Epithelial cell of prostate (primary cell): ENCODE measurements at places on chromosomes 2 and 18.

GRCh38 chr18:35438480-35439234 is 59.1 kb downstream of the INO80C start:
- DNase-seq = no peak

DNA sequence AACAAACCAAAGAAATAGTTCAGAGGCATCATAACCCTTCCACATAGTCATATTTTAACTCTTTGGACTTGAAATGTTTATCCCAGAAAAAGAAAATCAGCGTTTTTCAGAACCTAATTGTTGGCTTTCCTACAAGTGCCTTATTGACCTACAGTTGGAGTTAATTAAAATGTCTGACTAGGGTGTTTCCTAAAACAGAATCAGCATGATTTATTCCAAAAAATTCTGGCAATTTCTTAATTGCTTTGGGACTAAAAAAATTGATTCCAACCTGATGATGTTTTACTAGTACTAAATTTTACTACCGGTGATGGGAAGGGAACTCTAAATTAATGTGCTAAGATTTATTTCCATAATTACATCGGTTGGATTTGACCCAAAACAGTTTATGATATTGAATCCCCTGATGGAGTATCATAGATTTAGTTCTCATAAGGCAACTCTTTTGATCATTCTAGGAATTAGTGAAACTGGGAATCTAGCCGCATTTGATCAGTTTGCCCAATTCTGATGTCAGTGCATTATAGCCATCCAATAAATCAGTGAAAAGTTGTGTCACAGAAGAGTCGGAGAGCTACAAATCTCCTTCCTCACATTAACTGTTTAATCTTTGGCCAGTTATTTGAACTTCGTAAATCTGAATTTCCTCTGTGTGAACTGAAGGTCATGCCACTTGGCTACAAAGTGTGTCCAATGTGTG is 134.3 kb upstream of the DSEL start:
- no peak for DNase-seq

GRCh38 chr2:187976259-187976985 is 315.3 kb upstream of the GULP1 start:
- no peak for DNase-seq

GRCh38 chr2:76194031-76194775 is 483.5 kb upstream of the GCFC2 start:
- DNase-seq = no peak

DNA sequence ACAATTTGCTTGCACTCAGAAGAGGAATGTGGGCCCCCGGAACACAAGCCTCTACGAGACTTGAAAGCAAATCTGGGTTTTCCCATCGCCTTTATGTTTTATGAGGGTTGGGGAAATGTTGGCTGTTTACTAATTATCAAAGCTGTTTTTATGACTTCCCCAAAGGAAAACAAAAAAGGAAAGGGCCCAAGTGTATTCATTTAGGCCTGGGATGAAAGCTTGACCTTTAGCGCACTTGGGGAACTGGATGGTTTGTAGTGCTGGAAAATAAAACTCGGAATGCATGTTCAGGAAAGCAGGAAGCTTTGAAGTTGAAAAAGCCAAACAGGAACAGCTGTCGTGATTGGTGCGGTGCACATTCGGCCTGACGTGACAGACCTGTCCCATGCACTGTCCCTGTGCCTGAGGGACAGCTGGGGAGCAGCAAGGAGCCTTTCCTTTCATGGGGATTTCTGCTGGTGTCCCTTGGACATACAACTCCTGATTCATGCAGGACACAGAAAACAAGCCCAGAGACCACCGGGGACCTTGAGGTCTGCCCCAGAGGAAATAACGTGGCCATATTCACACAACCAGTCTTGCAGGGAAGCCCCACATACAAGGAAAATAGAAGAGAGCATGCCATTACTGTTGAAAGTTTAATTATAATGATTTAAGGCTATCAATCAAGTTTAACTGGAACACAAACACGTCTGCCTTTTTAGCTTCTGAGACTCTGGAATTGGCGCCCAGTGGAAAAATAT is 169.7 kb upstream of the APCDD1 start:
- no peak for DNase-seq

DNA sequence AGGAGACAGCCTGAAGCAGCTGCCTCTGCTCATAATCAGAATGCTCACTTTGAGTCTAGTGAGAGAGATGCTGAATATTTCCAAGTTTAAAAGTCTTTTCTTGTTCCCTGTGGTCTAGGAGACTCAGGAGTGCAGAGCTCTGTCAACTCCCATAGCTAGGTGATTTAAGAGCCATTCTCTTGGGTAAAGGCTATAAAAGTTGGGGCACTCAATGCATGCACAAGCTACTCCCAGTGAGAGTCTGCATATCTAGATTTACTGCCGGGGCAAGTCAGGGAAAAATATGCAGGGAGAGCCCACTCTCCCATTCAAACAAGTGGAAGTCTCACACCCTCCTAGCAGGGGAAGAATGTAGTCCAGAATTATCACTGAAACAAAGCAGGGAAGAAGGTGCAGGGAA is 408.6 kb upstream of the KCNJ3 start:
- DNase-seq = no peak

GRCh38 chr2:70738159-70738558 is 29.8 kb downstream of the ADD2 start:
- no peak for DNase-seq

- DNase-seq = no peak
These were observed 4.6 kb downstream of the IL1RL1 start for GRCh38 chr2:102315921-102316320.

GRCh38 chr2:190121305-190121704 is 58.8 kb upstream of the MSTN start:
- DNase-seq = no peak

- DNase-seq = no peak
These were observed 7.3 kb upstream of the CIB4 start for GRCh38 chr2:26648516-26648915.

GRCh38 chr2:241629762-241630435 is 7.1 kb downstream of the THAP4 start:
- no peak for DNase-seq

DNA sequence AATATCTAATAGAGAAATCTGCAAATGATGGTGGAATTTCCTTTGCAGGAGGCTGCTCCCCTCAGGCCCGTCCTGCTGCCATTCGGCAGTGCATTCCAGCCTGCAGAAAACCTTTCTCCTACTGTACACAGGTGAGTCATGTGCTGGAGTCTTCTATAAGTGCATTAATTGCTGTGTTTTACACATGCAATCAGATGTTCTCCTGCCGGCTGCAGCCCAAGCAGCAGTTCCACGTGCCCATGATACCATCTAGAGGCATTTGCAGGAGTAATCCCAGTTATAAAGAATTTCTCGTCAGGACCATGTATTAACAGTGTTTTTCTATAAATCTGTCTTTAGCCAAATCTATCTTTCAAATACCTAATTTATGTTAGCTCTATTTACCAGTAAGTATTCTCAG is 304.7 kb upstream of the HNMT start:
- peak; percentile 36 for DNase-seq

GRCh38 chr2:126836761-126837679 is 61.7 kb upstream of the TEX51 start:
- no peak for DNase-seq

DNA sequence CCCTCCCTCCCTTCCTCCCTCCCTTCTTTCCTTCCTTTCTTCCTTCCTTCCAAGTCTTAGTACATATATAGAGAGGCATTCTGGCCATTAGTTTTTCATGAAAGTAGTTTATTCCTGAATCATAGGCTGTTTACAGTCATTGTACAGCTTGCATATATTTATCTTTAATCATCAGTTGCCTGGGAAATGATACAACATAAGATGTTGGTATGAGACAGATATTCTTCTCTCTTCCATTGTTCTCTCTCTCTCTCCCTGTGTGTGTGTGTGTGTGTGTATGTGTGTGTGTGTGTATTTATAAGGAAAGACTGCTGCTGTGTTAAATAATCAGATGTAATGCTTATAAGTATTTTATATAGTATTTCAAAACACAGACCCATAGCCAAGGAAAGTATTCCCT is 289.8 kb upstream of the UBE2E3 start:
- peak; percentile 64 for DNase-seq

GRCh38 chr2:54656863-54657262 is 66.6 kb upstream of the EML6 start:
- DNase-seq = no peak

DNA sequence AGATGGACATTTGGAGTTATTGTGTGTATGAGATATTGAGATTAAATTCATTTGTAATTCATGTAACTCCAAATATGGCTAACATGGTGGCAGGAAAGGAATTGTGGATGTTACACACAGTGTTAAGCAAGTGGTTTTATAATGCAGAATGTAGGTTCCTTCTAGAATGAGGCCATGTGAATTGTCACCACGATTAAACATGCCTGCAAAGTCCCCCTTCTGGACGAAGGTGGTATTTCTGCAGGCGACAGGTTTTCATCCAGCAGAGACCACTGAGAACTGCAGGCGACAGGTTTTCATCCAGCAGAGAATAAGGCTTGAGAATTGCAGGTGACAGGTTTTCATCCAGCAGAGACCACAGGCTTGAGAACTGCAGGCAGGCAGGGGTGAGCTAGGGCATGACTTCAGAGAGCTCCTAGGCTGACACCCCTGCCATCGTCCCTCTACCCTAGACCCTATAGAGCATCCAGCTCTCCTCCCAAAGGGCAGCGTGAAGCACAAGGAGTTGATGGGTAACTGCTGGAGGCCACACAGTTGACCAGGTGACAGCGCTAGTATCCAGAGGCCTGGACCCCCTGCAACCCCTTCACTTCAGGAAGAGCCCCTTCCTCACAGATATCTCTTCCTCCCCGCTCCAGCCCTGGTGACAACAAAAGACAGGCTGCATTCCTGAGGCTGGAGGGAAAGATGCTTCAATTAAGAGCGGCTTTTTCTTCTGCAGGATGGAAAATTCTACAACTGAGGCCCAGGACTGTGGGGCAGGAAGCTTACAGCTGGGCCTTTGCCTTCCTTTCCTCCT is 175.8 kb downstream of the LOXHD1 start:
- no peak for DNase-seq

- DNase-seq = no peak
These were observed 39.5 kb upstream of the FOXI3 start for GRCh38 chr2:88492002-88492401.

DNA sequence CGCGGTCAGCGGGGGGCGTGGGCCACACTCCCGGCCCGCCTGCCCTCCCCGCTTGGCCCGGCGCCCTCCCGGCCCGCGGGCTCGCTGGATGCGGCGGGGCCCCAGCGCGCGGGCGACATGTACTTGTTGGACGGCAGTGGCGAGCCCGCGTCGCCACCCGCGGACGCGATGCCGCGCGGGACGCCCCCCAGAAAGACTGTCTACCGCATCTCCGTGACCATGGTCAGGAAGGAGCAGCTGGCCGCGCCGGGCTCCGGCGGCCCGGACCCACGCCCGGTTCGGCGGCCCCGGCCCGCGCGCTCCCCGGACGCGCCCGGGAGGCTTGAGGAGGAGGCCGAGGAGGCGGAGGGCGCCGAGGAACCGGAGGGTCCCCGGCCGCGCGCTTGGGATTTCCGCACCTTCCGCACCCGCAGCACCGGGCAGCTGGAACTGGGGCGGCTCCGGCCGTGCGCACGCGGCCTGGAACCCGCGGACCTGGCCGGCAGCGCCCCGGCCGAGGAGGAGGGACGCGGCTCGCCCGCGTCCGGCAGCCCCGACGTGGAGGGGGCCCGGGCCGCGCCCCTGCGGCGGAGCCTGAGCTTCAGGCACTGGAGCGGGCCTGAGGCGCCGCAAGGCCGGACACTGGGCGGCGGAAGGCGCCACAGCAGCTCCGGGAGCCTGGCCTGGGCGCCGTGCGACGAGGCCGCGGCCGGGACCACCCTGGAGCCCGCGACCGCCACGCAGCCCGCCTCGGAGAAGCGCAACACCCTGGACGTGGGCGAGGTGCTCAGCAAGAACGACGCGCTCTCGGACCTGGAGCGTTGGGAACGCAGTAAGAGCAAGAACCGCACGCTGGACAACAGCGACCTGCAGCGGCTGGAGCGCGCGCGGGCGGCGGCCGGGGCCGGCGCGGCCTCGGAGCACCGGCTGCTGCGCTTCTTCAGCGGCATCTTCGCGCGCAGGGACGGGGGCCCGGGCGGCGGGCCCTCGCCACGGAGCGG is 176.4 kb downstream of the AGAP1 start:
- DNase-seq = peak; percentile 16

- no peak for DNase-seq
These were observed 50.3 kb downstream of the DAPL1 start for GRCh38 chr2:158845444-158845843.

DNA sequence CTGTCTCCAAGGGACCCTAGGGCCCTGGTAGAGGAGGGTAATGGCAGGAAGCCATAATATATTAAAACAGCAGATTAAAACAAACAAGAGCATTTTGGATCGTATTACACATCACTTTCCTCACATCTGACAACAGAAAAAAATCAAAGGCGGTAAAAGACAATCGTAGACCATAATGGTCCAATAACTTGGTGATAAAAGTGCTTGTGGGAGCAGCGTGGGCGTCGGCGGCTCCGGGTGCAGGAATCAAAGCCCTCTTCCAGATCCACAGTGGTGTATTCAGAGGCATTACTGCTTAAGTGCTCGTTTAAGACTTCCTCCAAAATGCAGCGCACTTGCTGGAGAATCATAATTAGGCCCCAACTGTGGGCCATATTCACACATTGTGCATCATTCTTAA is 68.0 kb downstream of the FECH start:
- DNase-seq = no peak

DNA sequence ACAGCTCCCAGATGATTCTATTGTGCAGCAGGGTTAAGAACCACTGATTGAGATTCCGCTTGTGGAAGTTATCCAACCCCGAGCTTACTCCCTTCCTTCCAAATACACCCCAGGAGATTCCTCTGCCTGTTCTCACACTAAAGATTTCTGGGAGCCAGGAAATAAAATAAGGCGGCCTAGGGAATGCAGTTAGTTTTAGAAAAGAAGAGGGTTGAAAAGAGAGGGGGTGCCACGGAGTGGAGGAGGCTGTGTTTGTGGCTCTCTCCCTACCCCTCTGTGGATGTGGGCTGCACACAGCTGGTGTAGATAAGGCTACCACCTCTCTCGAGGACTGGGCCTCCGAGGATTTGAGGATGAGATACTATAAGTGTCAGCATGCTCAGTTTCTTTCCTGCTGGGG is 25.1 kb upstream of the SP3 start:
- DNase-seq = no peak

- no peak for DNase-seq
These were observed 58.6 kb upstream of the ZCCHC2 start for GRCh38 chr18:62464266-62464665.

GRCh38 chr18:959854-960253 is 55.2 kb downstream of the ADCYAP1 start:
- no peak for DNase-seq

DNA sequence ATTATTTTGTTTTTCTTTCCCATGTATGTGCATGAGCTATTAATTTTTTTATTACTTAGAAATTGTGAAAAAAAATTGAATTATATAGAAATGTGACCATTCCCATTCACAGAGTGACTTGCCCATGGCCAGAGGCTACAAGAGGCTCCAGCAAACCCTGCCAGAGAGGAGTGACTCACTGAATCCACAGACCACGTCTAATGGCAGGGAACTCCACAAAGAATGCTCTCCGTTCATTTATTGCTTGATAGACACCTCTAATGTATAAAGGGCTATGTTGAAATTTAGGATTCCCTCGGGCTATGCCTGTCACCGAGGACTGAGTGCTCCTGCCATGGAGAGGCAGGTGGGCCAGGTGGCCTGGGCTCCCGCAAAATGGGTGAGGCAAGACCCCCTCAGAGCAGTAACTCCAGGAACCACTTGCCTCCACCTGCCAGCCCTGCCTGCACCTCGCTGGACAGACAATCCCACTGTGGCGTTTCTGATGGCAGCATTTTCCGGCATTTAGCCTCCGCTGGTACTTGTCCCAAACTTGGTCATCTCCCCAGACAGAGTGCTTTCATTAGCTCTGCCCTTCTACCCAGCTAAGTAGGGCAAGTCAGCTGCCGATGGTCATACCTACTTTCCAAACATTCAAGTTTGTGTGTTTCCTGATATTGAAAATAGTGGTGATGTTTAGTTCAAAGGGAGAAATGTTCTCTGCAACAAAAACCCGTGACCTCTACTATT is 200.3 kb downstream of the PRKCE start:
- peak; percentile 69 for DNase-seq
